ENCODE measurements at places on chromosomes 11 and 22.

- DNase-seq, result no peak
Observed at GRCh38 chr22:47663615-47664605, 901.5 kb downstream of the TBC1D22A start.

DNA sequence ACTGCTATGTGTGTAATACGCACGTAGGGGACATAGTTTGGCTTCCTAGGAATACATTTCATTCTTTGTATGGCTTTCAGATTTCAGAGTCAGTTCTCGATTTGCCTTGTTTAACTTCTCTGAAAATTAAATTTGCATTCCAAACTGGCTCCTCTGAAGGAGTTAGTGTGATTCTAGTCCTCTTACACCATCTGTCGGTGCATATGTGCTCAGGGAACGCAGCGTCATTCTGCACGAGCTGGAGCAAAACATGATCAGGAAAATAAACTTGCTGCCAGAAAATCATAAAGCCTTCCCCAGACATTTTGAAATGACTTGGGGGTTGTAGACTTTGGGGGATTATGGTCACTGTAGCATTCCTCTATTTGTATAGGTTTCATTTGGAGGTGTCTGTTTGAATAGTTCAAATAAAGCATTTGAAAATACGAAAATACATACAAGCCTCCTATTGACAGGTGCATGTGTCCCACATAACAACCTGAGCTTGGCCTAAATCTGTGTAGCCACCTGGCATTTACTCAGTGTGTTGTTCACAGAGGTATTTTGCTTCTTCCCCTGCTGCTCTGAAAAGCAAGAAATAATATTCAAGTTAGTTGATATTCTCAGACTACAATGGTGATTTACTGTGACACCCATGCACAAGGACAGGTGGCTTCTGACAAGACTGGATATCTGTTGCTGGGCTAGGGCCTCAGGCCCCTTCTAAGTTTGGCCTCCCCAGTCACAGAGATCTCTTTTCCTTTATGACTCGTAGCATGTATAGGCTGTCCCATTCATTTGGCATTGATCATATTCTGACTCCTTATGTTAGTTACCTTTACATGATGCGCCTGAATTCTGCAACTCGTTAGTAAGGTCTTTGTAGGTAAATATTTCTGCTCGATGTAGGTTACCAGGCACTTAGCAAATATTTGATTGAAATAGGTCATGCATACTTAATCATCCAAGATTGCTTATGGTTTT is 81.6 kb upstream of the SORL1-AS1 start:
- no peak for DNase-seq

- no peak for DNase-seq
Observed at GRCh38 chr22:19599004-19599403, 74.8 kb upstream of the CLDN5 start.

DNA sequence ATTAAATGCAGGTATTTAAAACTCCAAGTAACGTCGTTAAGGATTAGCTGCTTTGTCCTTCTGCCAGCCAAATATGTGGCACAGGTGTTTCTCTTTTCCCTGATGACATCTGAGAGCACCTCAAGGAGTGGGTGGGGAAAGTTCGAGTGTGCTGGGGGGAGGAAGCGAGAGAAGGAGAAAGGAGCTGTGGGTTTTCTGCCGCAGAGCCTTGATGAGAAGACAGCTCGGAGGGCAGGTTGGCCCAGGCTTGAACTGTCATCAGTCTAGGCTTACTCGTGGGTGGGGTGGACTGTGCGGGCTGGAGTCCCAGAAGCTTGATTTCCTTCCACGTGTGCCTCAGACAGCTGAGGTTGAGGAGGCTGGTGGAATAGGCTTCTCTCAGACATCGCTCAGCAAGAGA is 15.2 kb upstream of the SORL1-AS1 start:
- no peak for DNase-seq

- no peak for DNase-seq
Observed at GRCh38 chr11:14052198-14052597, 89.7 kb downstream of the SPON1 start.

DNA sequence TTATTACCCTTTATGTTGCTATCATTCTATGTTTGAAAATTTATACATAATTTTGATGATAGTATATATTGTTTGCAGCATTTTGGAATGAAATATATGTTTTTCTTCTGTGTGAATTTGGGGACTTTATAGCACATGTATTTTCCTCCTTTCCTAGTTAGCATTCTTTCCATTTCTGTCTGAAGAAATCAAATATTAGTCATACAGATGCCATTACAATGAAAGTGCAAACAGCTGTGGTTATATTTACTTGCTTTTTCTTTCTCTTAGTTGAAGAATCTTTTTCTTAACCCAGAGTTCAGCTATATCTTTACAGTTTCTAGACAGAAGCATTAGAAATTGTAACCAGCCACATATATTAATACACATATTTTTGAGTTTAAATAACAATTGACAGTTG is 753.1 kb upstream of the ARHGAP42 start:
- DNase-seq, result no peak

GRCh38 chr22:47996446-47996857 is 1234.0 kb downstream of the TBC1D22A start:
- DNase-seq, result no peak

DNA sequence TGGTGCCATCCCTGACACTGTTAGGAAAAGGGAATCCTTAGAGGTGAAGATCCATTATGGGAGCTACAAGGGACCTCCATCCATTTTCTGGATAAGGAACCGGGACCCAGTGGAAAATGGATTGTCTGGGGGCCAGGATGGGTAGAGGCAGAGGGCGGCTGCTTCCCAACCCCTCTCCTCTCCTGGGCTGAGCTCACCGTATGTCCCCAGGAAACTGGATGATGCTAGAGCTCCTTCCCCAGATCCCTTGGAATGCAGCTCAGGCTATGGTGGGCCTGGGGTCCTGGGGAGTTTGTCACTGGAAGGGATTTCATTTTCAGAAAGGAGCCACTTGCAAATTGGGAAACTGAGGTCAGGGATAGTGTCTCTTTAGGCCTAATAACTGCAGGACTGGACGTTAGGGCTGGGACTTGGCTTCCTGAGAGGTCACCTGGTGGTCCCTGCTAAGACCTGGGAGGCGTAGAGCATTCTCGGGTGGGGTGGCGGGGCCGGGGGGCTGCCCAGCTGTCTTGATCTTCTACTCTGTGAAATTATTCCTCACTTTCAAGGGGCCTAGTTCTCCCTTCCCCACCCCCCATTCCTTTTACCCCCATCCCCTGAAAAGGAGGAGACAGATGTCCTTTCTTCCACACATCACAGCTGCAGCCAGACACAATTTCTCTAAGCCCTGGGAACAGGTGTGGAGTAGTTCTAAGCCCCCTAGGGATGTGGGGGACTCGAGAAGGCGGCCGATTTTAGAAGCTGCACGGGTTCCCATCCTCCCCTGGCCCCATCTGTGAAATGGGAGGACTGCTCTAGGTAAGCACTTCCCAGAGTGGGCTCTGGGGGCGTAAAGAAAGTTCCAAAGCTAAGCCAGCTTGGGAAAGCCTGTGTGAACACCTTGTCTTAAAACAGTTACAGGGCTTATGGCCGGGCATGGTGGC is 99.8 kb downstream of the PKNOX2 start:
- no peak for DNase-seq

DNA sequence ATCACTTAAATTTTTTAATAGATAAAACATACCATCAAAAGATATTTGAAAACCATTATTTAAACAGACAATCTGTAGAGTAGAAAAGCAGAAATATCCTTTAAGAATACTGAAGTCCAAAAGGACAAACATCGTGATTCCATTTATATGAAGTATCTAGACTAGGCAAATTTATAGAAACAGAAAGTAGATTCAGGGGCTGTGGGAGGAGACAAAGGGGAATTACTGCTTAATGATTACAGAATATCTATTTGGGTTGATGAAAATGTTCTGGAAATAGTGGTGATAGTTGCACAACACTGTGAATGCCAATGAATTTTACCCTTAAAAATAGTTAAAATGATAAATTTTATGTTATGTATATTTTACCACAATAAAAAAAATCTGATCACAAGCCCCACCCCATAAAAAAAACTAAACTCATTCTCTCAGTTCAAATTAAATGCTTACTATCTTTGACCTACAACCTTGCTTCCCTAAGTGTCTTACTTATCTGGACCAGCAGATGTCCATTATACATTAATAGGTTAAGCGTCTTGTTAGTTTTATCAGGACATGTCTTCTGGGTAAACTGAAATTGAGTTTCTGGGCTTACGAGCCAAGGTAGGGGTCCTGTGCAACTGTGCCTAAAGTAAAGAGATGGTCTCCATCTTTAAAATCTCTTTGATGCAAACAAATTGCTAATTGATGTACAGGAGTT is 86.3 kb downstream of the FCHSD2 start:
- DNase-seq, result no peak

DNA sequence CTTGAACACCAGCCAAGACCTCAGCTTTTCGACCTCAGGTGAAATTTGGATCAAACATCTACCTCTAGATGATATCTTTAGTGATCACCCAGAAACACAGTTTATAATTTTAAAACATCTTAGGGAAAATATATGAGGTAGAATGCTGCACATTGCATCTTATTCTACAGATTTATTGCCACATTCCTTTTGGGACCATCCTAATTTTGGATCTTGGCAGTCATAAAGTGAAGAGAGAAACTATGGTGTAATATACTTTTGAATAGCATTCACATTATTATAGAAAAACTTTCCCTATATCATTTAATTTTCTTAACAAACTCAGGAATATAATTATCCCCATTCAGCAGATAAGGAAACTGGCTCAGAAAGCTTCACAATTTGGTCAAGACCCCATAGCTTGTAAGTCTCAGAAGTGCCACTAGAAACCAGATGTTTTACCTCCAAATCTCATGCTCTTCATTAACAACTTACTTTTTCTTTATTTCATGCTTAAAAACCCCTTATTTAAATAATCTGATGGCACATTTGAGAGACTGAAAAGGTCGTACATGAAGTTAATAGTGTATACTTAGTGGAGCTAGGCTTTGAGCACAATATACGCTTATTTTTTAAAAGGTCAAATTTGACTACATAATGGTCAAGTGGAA is 199.2 kb upstream of the CTSC start:
- DNase-seq, result no peak

- DNase-seq, result no peak
Observed at GRCh38 chr22:44567846-44568493, 69.9 kb upstream of the RTL6 start.

GRCh38 chr11:10272132-10272531 is 21.9 kb downstream of the SBF2 start:
- no peak for DNase-seq

DNA sequence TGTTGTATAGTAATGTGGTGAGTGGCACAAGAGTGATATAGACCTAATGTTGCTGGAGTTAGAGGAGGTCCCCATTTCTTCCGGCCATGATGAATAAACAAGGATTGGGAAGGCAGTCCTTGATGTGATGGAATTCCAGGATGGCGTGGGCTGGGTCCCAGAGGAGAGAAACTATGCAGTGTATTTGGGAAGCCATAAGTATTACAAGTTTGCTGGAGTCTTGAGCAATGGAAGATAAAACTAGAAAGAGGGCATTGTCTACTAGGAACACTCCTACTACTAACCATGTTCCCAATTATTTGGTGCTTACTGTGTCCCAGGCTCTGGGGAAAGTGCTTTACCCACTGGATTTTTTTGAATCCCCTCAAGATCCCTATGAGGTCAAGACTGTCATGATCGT is 20.0 kb downstream of the LDLRAD3 start:
- DNase-seq, result peak; percentile 41

- no peak for DNase-seq
Observed at GRCh38 chr22:20449819-20450550, 12.4 kb upstream of the SCARF2 start.

GRCh38 chr11:75162954-75163353 is 12.0 kb downstream of the SLCO2B1 start:
- no peak for DNase-seq

DNA sequence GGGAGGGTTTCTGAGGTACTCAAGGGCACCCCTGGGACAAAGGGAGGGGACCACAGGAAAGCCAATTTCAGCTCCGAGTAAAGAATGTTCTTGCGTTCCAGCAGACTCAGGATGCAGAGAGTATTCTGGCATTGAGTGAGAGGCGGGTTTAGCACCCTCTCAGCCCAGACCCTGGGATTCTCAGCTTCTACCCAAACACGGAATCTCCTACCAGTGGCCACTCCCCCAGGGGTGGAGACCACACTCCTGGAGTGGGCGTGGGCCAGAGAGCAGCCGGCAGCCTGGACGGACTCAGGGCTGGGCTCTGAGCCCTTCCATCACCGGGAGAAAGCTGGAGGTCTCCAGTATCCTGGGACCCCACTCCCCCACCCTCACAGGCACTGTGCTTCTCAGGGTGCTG is 26.1 kb upstream of the TTLL12 start:
- no peak for DNase-seq

DNA sequence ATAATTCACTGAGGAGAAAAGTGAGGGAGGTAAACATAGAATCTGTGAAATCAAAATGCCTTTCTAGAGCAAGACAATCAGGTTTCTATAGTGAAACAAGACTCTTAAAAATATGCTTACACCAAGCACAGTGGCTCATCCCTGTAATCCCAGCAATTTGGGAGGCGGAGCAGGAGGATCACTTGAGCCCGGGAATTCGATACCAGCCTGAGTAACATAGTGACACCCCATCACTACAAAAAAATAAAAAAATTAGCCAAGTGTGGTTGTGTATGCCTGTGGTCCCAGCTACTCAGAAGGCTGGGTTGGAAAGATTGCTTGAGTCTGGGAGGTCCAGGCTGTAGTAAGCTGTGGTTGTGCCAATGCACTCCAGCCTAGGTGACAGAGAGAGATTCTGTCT is 43.2 kb upstream of the ME3 start:
- DNase-seq, result no peak

DNA sequence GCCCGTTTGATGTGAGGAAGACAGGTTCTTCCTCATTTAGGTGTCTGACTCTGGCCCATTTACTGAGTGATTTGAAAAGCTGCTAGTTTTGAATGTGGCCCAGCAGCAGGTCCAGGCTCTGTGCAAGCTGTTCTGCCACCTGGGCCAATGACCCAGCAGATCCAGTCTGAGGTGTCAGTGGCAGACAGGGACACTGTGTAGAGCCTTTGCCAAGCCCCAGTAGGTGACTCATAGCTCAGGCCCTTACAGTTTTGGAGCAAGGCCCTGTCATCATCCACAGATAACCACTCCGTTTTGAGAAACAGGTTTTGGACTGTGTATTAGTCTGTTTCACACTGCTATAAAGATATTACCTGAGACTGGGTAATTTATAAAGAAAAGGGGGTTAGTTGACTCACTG is 23.9 kb downstream of the TSPAN32 start:
- peak; percentile 65 for DNase-seq

DNA sequence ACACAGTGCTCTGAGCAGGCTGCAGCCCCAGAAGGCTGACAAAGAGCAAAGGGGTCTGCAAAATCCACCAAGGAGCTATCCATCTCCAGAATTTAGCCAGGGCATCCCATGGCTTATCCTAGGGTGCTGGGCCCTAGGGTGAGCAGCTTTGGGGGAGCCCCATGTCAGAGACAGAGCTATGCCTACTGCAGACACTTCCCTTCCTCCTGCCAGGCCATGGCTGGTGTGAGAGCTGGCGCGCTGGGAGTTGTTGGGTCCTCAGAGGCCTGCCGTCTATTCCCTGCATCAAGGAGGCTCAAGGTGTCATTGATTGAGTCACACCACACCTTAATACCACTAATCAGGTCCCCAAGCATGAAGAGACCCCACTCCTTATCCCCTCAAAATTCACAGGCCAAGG is 85.3 kb upstream of the TP53I11 start:
- DNase-seq, result no peak

- DNase-seq, result no peak
Observed at GRCh38 chr22:35353318-35353717, 27.6 kb upstream of the HMOX1 start.

- no peak for DNase-seq
Observed at GRCh38 chr11:41522899-41523672, 63.6 kb upstream of the LRRC4C start.
